ENCODE measurements at places on chromosomes 13 and 19.

DNA sequence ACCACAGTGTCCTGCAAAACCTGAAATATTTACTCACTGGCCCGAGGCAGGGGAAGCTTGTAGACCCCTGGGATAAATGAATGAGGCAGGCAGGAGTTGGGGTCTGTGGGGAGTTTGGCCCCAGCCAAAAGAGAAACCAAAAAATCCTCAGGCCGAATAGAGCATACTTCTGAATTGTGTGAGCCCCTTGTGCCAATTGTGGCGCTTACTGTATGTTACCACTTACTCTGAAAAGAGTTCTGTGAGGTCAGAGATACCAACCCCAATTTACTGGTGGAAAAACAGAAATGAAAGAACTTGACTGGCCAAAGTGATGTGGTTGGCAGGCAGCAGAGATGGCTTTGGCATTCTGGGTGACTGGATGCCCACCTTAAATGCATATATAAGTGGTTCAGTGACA is 6.9 kb downstream of the CARM1 start:
- no peak for DNase-seq

- no peak for DNase-seq
Measured at GRCh38 chr13:94234738-94235137, 244.7 kb downstream of the DCT start.

DNA sequence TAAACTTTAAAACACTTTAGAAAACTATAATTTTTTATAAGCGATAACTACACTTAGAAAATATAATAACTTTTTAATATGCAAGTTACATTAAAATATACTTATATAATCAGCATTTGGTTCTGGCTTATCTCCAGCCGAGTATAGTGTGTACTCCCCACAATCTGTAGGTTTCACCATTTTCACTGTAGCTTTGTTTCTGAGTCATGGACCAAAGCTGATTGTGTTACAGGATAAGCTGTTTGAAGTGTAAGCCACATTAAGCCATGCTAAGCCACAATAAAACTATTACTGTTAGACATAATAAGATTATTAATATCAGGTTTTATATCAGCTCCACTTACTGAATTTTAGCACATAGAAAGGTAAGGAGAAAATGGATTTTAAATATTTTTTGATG is 43.8 kb downstream of the CCDC122 start:
- no peak for DNase-seq

DNA sequence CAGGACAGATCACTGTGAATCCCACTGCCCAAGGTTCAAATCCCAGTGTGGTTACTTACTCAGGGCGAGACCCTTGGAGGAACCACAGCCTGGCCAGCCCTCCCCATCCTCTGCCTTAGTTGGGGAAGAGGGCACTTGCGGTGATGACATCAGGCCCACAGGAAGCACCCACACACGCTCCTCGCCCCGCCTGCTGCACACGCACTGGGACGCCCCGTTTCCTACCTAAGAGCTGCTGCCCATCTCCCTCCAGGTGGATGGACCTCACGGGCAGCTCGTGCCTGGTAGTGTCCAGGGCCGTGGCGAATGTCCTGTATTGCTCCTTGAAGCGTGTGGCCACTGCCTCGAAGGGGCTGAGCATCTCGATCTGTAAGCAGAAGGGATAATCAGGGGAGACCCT is 19.6 kb downstream of the HAUS8 start:
- no peak for DNase-seq

- DNase-seq, result no peak
Measured at GRCh38 chr13:109224033-109224432, 562.4 kb downstream of the IRS2 start.

- DNase-seq, result no peak
Measured at GRCh38 chr13:112062571-112063570, 4.1 kb upstream of the SOX1 start.

GRCh38 chr13:44759384-44760360 is 183.5 kb upstream of the TSC22D1 start:
- no peak for DNase-seq

GRCh38 chr19:7734220-7735203 is 2.6 kb upstream of the CLEC4G start:
- no peak for DNase-seq

DNA sequence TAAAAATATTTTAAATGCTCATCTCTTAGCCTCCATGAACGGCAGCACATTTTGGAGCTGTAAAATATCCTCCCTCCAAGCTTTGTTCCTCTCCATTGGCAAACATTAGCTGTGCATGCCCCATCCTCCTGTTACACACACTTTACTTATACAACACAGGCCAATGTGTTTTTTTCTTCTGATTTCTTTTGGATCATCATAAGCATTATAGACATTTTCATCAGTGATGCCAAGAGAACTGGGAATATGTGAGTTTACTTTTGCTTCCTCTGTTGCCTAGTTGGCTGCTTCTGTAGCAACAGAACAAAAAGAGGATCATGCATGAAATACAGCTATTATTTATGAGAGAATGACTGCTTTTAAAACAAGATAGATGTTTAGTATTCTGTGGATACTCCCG is 142.6 kb downstream of the PCDH9 start:
- DNase-seq, result no peak

DNA sequence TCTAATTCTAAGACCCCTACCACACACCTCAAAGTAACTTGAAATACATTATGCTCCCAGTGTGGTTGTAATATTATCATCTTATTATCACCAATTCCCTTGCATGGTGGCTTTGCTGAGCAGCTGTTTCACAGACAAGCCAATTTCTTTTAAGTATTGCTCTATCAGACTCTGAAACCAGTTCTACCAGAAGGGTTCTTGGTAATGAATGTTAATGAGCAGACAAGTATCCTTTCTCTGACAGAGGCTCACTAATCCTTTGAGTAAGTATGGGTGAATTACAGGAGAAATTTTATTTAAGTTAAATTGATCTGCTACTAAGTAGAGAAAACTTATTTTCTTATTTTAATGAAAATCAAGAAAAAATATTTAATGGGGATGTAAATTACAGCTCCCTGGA is 326.0 kb downstream of the GPC6 start:
- no peak for DNase-seq

DNA sequence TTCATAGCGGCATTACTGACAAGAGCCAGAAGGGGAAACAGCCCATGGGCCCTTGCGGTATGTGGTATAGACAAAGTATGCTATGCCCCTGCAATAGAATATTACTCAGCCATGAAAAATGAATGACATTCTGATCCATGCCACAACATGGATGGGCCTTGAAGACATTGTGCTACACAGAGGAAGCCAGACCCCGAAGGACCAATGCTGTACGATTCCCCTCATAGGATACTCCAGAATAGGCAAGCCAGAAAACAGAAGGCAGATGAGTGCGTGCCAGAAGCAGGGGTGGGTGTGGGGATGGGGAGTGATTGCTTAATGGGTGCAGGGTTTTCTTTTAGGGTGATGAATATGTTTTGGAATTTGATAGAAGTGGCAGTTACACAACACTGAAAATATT is 342.0 kb downstream of the TEX29 start:
- DNase-seq, result no peak

DNA sequence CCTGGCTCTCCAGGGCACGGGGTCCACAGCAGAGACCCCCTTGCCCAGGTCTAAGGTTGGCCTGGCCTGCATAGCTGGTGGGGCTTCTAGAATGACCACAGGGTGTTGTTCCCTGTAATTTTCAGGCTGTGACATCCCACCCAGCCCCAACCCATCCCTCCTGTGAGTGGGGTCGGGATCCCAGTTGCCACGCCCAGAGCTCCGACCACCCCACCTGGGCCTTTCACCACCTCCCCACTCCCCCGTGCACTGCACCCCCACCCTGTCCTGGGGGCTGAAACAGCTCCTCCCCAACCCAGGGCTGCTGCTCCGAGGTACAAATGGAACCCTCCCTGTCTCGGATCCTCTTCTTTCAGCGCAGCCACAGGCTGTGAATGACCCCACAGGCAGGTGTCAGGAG is 8.4 kb upstream of the SLC7A10 start:
- no peak for DNase-seq

- no peak for DNase-seq
Measured at GRCh38 chr13:54989418-54989817, 1960.8 kb downstream of the OLFM4 start.

GRCh38 chr13:94548382-94548781 is 47.6 kb downstream of the TGDS start:
- no peak for DNase-seq

- no peak for DNase-seq
Measured at GRCh38 chr13:22108979-22109378, 438.1 kb downstream of the FGF9 start.

- no peak for DNase-seq
Measured at GRCh38 chr19:3098515-3099346, 4.6 kb downstream of the GNA11 start.

- DNase-seq, result no peak
Measured at GRCh38 chr13:72198042-72198441, 331.0 kb upstream of the DACH1 start.

GRCh38 chr19:18496167-18496979 is 25.5 kb downstream of the ELL start:
- no peak for DNase-seq

GRCh38 chr13:113864273-113864890 is 506 bp upstream of the GAS6 start:
- no peak for DNase-seq

DNA sequence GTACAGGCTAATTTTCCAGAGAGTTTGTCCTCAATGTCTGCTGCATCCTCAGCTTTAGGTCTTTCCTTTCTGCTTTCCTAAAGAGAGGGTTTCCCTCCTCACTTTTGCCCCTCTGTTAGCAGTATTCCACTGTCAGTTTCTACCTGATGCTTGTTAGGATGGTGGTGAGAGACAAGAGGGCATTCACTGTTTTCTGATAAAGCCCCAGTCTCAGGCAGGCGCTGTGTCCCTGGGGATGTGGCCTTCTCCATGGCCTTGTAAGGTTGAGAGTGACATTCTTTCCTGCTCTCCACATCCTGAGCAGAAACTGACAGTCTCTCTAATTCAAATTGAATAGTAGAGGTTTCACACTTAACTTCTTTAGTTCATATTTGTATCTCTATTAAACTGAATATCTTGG is 14.9 kb downstream of the C13orf42 start:
- no peak for DNase-seq

- DNase-seq, result no peak
Measured at GRCh38 chr13:59696271-59696670, 467.5 kb downstream of the DIAPH3 start.

GRCh38 chr13:23570921-23571315 is 706 bp downstream of the TNFRSF19 start:
- no peak for DNase-seq

DNA sequence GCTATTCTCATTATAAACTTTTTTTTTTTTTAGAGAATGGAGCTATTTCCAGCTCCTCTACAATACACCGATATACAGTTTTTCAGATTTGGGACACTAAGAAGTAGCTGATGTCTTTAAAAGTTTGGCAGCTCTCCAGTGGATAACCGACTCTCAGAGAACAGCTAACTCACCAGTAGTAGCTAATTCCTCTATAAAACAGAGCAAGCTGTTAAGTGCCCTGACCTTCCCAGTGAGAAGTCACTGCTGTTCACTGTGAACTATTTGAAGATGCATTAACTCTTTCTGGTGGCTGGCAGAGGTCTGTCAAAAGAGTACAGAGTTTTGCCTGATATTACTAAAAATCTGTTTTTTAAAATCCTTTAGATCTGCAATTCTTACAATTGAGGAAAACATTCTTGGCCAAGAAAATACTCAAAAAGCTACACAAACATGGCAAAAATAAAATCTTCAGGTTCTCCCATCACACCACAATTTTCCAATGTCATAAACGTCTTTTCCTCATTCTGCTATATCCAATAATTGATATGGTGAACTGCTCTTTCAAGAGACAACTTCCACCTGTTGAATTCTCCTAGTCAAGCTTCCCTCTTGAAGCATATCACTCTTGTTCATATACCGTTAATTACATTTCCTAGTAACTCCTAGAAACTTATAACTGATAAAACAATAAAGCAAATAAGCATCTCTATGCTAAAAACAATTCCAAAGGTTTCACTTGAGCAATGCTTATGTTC is 44.2 kb downstream of the TBC1D4 start:
- no peak for DNase-seq

DNA sequence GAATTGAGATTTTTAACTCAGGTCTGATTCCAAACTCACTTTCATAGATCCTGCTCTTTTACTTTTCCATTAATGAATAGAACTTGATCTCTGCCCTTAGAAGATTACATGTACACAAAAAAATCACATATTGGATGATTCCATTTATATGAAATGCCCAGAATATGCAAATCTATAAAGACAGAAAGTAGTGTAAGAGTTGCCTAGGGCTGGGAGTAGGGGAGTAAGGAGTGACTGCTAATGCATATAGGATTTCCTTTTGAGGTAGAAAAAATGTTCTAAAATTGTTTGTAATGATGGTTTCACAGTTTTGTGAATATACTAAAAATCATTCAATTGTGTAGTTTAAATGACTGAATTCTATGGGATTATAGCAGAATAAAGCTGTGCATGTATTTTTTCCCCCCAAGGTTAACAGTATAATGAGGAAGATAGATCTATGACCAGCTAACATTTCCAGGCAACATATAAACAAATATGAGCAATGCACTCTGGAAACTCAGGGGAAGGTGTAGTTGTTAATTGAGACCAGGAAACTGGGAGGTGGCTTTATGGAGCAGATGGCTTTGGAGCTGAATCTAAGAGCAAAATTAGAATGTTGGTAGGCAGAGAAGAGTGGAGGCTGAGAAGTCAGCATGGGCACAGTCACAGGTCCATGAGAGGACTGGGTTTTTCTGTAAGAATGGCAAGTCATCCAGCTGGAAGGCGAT is 41.4 kb downstream of the LACC1 start:
- no peak for DNase-seq

- DNase-seq, result no peak
Measured at GRCh38 chr19:51116736-51117286, 7.9 kb upstream of the SIGLEC9 start.

DNA sequence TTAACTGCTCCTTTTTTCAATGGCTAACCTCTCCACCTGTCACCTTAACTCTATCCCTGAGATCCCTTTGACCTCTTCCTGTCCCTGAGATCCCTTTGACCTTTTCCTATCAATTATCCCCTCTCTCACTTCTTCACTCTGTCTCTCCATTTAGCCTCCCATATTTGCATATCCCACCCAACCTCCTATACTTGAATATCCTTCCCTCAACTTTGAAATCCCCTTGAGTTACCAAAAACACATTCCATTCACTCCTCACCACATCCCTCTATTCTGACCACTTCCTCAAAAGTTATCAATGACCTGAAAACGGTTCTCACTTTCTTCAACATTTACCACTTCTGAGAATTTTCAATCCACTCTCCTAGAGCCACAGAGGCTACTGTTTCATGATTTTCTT is 3.0 kb downstream of the MYCBP2 start:
- DNase-seq, result no peak

GRCh38 chr13:90783273-90783672 is 564.2 kb upstream of the MIR17HG start:
- no peak for DNase-seq

DNA sequence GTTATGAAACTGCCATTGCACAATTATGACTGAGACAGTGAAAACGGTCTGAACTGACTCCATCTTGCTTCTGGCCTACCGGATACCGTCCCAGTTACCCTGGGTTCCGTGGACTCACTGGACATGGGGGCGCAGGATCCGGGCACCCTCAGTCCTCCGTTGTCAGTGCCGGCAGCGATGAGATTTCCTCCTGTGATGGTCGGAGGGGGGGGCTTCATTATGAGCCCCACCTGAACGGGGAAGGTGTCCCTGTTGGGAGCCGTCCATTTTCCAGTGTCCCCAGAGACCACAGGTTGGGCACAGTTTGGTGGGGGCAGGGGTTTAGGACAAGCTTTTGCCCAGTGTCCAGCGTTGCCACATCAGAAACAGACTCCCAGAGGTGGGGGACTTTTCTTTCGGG is 23.4 kb downstream of the TMEM255B start:
- no peak for DNase-seq
